NCI-H526 treated with DMSO at 0.1 percent for 48 hours (cell line): ENCODE measurements at places on chromosomes 16 and 17.
A peak's percentile ranks its signal among the peaks of the same experiment; 100 is the strongest.

- DNase-seq: peak; percentile 46
Measured at GRCh38 chr16:56191156-56191815, at the start of gene GNAO1. Gene GNAO1, plus strand, starts transcription at chr16:56191489. Its CDS starts 747 bp downstream, at chr16:56192236.

GRCh38 chr17:82358465-82359350 lies at the start of gene TEX19:
Gene TEX19, plus strand, starts transcription at chr17:82359247. Its CDS starts 2,904 bp downstream, at chr17:82362151.
- peak; percentile 42 for DNase-seq

GRCh38 chr17:56718515-56718914 lies 115.2 kb downstream of the C17orf67 start:
- DNase-seq: no peak

GRCh38 chr16:3755249-3755648 lies 37.9 kb upstream of the TRAP1 start:
- no peak for DNase-seq

DNA sequence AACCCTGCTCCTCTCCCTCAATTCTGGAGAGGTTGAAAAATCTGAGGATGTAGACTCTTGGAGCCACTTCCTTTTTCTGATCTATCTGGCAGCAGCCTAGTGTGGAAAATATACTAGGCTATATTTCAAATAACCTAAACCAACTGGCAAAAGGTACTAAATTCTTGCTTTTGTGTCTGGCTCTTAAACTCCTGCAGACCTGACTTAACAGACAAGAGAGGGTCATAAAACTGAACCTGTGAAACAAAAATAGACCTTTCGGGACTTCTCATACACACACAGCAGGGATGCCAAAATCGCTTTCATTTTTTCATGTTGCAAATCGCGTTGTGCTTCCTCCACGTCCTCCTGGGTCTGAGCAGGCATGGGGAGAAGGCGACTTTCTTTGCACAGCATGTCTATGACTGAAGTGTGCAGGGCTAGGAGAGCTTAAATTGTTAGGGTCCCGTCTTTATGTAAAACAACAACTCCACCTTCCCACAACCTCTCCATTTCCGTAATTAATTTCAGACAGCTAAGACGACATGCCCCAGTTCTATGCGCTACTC lies 520.7 kb upstream of the PSMD7 start:
- DNase-seq: no peak

GRCh38 chr17:8149419-8150193 lies 2.6 kb downstream of the PER1 start:
- DNase-seq: no peak

DNA sequence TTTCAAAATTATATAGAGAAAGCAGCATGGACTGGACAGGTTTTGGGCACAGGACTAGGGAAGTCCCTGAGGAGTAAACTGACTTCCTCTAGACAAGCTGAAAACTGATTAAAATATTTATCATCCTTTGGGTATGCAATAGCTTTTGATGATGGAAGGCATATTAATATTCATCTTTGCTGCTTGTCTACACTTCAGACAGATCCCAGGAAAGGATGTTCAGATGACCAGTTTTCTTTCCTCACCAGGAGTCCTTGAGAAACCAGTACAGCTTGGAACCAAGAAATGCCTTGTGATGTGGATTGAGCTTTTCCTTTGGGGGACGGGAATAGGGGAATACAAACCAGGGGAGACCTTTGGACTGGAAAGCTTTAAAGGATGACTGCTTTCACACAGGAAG lies 195.5 kb downstream of the FTO start:
- DNase-seq: no peak

GRCh38 chr17:48927978-48928745 lies 16.5 kb downstream of the SNF8 start:
- no peak for DNase-seq

GRCh38 chr17:63601439-63602371 lies 1.0 kb downstream of the TACO1 start:
- no peak for DNase-seq

- no peak for DNase-seq
Measured at GRCh38 chr16:3008690-3009037, 4.1 kb upstream of the CLDN9 start.

GRCh38 chr16:66273644-66274334 lies 92.7 kb upstream of the CDH5 start:
- no peak for DNase-seq

- no peak for DNase-seq
Measured at GRCh38 chr16:82182266-82183003, 12.4 kb upstream of the MPHOSPH6 start.

GRCh38 chr16:84927621-84928591 lies 83.4 kb downstream of the ZDHHC7 start:
- DNase-seq: no peak

- no peak for DNase-seq
Measured at GRCh38 chr16:64047878-64048277, 1074.0 kb downstream of the CDH11 start.

DNA sequence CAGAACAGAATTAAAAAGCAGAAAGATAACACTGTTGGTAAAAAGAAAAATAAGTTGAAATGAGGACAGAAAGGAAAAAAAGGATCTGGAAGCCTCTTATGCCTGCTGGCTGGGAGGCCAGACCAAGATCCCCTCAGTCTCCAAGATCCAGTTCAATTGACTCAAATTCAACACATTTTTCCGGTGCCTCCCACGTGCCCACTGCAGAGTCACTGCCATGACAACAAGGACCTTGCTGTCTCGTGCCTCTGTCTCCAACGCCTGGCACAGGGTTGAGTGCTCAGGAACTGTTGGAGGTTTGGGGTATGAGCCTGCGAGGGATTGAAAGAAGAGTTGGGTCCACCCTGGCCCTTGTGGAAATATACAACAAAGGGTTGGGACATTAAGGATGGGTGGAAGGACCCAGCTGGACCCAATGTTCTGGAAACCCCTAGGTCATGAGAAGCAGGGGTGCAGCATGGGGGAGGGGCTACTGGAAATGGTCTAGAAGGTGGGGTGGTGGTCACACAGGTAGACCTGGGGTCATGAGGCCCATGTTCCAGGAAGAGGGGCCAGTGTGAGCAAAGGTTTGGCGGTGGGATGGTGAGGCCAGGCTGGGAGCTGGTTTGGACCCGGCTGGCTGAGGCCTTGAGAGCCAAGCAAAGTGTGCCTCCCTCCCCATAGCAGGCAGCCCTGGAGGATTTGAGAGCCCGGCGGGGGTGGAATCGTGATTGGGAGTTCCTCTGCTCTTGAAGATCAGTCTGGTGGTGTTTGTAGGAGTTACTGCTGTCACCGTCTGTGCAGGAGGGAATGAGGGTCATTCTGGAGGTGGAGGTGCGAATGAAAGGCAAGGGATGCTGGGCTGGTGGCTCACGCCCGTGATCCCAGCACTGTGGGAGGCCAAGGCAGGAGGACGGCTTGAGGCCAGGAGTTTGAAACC lies 1.3 kb downstream of the IL34 start:
- no peak for DNase-seq

DNA sequence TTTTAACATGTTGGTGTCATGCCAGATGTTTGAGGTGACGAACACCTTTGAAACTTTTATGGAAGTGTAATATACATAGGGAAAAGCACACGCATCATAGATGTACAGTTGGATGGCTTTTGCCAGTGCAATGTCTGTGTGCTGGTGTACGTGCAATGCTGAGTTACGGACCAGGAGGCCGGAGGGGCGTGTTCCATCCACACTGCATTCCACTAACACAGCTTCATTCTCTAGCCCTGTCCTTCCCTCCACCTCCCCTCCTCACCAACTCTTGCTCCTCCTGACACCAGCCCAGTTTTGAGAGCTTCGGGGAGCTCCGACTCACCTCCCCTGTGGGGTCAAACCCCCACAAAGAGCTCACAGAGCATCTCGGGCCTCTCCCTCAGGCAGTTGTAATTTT lies 358.8 kb downstream of the C16orf95 start:
- DNase-seq: no peak

GRCh38 chr16:85612801-85613603 lies at the start of gene GSE1:
Gene GSE1, plus strand, starts transcription at chr16:85613322. Its CDS starts 70 bp downstream, at chr16:85613392.
- DNase-seq: peak; percentile 90

DNA sequence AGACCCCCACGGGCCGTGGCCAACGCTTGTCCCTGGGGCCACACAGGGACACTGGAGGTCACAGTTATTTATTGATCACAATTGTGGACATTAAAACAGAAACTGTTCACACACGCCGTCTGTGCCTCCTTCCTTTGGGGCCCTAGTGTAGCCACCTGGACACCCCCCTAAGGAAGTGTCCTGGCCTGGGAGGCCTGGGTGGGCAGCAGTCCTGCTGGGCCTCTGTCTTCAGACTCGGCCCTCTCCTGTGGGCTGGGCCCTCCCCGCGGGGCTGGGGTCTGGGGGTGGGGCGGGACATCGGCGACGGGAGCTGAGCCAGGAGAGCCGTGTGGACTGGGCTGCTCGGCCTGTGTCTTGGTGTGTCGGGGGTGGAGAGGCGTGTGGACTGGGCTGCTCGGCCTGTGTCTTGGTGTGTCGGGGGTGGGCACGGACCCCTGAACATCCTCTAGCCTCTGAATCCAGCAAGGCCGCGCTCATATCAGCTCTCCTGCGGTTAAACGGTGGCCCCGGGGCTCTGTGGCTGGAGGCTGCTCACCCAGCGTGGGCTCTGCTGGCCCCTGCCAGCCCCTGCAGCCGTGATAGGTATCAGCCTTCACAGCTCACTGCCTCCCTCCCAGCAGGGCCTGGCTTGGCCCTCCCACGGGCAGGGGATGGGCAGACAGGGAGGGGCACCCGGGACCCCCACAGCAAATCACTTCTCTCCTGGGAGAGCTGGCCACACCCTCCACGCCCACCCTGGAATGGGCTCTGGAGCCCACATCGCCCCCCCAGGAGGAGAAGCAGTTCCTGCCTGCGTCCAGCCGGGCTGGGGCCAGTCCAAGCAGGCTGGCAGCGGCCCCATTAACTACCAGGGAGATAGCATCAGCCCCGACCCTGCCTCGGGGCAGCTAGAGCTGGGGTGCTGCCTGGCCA lies 1.1 kb upstream of the NHLRC4 start:
- no peak for DNase-seq

DNA sequence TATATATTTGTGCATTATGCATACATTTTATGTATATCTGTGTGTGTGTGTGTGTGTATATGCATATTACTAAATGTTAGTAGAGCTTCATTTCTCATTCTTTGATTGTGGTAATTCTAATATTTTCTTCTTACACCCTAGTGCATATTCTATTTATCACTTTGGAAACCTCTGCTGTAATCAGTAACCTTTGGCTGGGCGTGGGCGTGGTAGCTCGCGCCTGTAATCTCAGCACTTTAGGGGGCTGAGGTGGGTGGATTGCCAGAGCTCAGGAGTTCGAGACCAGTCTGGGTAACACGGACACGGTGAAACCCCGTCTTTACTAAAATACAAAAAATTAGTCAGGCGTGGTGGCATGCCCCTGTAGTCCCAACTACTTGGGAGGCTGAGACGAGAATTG lies 26.9 kb downstream of the CPSF4L start:
- no peak for DNase-seq

GRCh38 chr16:51166541-51166940 lies 15.5 kb upstream of the SALL1 start:
- DNase-seq: no peak

GRCh38 chr17:7932949-7933348 lies 943 bp downstream of the CNTROB start:
- no peak for DNase-seq

- no peak for DNase-seq
Measured at GRCh38 chr16:51759999-51760398, 608.9 kb upstream of the SALL1 start.

GRCh38 chr17:59620518-59621259 lies 994 bp downstream of the CLTC start:
- peak; percentile 14 for DNase-seq

- DNase-seq: no peak
Measured at GRCh38 chr17:4747847-4748246, 8.1 kb upstream of the CXCL16 start.

- DNase-seq: no peak
Measured at GRCh38 chr16:35431829-35432663, 1972.6 kb downstream of the TP53TG3F start.

DNA sequence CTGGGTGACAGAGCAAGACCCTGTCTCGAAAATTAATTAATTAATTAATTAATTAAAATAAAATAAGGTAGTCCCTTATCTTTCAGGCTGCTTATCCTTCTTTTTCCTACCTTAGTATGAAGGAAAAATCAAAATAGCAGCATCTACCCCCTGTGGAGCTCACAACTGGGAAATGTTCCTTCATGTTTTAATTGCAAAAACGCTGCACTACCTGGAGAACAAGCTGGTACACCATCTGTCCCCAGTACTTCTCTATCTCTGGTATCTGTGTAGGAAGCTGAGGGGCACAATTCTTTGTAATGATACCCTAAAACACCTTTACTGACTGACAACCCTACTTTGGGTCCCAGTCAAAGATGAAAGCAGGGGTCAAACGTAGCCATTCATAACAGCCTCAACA lies 55.1 kb upstream of the MNT start:
- DNase-seq: no peak

DNA sequence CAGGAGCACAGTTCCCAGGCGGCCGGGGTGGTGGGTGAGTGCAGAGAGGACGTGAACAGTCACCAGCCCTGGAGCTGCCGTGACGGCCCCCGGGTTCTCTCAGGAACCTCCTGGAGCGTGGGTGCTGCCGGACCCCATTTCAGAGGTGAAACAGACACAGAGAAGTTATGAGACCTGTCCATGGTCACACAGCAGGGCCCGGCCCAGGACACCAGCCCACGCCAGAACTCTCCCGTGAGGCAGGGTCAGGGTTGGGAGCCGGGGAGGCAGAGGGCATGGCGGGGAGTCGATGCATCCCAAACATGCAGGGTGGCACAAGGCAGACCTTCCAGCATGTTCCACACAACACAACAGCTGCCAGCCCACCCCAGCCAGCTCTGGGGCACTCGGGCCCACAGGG lies 3.8 kb upstream of the PVALEF start:
- DNase-seq: no peak

GRCh38 chr17:76554131-76554530 lies 14.3 kb downstream of the PRCD start:
- peak; percentile 10 for DNase-seq

- DNase-seq: no peak
Measured at GRCh38 chr17:4425398-4425797, 8.3 kb upstream of the SPNS3 start.

GRCh38 chr17:50473901-50474300 lies 4.8 kb upstream of the RSAD1 start:
- DNase-seq: no peak

DNA sequence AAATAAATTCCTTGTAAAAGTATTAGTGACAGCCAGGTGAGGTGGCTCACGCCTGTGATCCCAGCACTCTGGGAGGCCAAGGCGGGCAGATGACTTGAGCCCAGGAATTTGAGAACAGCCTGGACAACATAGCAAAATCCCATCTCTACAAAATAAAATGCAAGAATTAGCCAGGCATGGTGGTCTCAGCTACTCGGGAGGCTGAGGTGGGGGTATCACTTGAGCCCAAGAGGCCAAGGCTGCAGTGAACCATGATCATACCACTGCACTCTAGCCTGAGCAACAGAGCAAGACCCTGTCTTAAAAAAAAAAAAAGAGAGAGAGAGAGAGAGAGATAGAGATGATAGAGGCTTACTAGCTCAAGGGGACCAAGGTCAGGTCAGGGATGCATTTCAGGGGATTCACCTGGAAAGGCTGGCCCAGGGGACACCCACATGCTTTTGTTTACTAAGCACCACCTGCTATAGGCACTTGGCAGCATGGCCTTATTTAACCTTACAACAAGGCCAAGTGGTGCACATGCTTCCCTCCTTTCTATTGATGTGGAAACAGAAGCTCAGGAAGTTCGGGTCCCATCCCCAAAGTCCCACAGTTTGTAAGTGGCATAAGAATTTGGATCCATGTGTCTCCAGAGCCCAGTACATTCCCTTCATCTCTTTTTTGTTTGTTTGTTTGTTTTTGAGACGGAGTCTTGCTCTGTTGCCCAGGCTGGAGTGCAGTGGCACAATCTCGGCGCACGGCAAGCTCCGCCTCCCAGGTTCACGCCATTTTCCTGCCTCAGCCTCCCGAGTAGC lies 12.4 kb upstream of the SRCIN1 start:
- DNase-seq: no peak

GRCh38 chr17:27778183-27778582 lies 22.1 kb downstream of the NOS2 start:
- DNase-seq: no peak
